ENCODE measurements at places on chromosomes 7 and 10.

GRCh38 chr7:5388273-5388901 is 35.2 kb downstream of the TNRC18 start:
- no peak for DNase-seq

DNA sequence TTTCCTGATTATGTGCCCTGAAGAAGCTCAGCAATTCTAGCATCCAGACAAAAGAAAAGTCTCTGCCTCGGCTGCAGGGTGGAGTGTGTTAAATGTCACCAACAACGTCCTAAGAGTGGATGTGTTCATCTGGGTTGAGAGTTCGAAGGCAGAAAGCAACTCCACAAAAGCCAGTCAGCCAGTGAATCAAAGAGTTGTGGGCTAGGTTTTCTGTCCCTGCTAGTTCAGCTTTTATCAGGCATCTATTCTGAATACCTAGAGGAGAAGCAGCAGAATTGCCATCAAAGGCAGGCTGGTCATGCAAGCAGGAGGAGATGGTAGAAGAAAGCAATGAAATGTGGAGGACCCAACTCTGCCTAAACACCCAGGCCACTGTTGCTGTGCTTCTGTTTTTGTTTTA is 205.2 kb downstream of the KLF6 start:
- DNase-seq, result no peak

DNA sequence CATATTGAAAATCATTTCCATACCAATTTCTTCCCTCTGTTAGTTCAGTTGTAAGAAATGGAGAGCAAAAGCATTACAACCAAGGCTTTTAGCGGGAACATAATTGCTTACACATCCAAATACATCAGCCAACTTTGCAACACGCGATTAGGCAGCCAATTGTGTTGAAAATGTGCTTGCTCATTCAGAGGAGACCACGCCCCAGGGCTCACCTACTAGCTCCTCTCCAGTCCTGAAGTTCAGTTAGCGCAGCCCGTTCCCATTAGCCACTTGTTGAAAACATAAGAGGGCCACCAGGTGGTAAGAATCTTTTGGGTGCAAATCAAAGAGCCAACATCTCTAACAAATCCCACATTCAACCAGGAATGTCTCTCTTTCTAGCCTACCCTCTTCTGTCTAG is 213.2 kb upstream of the MDFIC start:
- DNase-seq, result no peak

DNA sequence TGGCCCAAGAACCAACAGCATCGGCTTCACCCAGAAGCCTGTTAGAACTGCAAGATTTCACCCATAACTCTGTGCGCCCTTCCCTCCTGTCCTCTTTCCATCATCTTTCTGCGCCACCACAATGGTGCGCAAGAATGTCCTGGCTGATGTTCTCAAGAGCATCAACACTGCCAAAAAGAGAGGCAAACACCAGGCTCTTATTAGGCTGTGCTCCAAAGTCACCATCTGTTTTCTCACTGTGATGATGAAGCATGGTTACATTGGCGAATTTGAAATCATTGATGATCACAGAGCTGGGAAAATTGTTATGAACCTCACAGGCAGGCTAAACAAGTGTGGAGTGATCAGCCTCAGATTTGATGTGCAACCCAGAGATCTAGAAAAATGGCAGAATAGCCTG is 115.2 kb upstream of the FGFR2 start:
- DNase-seq, result no peak

- no peak for DNase-seq
These were observed 621 bp upstream of the FAM133B start for GRCh38 chr7:92590711-92591310.

DNA sequence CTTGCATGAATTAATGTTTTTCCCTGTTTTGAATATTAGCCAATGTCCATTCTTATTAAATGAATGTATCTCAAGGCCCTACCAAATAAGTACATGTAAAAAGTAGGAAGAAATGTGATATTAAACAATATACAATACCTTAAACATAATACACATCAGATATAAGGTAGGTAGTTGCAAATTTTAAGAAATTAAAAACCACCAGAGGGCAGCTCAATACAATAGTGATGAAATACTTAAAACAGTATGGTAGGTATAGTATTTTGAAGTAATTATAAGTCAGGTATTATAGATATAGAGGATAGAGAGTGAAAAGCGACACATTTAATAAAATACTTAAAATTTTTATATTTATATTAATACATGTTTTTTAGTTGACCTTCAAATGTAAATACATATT is 43.6 kb upstream of the CDK14 start:
- no peak for DNase-seq

GRCh38 chr10:132518572-132519381 is 18.8 kb upstream of the INPP5A start:
- DNase-seq, result no peak

GRCh38 chr10:101219946-101220451 is 9.3 kb downstream of the LBX1 start:
- no peak for DNase-seq

DNA sequence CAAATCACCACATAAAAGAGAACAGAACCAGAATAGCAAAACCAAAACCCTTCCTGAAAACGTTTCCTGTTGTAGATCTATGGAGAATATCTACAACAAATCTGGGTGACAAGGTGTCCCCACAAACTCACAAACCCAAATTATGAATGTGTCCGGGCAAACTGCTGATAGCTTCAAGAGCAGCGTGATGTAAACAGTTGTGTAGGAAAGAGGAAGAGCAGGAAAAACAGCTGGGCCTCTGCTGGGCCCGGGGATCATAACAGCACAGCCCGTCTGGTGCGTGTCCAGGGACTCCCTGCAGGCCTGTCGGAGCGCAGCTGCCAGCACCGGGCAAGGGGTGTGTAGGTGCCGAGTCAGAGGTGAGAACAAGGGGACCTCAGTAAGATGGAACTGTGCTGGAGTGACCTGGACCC is 53.7 kb downstream of the KCNH2 start:
- DNase-seq, result no peak

DNA sequence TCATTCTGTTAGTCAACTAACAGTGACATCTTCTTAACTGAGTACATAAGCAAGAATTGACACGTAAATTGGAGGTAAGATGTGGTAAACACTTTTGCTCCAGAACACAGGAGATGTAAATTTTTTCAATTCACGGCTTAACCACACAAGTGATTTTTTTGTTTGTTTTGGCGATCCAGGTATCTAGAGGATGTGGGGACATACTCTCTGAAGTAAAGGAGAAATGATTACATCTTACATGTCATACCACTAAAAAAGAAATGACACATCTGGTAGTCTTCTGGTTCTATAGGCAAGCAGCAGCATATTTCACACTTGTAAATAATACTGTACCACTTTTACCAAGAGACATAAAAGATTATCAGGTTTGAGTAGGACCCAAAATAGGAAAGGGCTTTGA is 200.3 kb upstream of the ZWINT start:
- DNase-seq, result no peak

DNA sequence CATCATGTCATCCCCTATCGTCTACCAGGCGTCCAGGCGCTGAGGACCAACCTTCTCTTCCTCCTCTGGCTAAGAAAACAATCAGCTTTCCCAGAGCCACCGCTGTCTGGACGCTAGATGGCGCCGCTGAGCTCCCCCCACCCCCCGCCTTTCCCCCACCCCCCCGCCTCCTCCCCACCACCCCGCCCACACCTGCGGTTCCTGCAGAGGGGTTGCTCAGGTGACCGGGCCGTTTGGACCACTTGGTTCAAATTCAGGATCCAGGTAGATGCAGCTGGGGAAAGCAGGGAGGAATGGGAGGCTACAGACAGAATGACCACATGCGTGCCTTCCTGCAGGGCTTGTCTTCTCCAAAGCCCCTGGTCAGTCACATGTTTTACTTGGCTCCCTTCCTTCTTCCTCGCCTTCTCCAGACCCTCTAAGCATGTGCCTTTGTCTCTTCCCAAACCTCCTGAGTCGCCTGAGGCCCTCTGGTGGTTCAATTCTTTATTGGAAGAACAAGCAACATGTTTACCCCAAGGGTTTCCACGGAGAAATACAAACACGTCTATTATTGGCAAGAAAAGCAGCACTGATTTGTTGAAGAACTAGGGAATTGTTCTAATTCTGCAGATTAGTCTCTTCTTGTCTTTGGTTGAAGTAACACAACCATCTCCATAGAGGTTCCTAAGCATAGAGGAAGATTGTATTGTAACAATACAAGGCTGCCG is 24.7 kb downstream of the AOC1 start:
- peak; percentile 48 for DNase-seq

- no peak for DNase-seq
These were observed 12.5 kb downstream of the PSAP start for GRCh38 chr10:71838264-71839211.

GRCh38 chr7:37920305-37920848 is at the start of gene EPDR1:
EPDR1 (plus strand) TSS chr7:37920640; CDS start chr7:37920940, 300 bp downstream.
- peak; percentile 37 for DNase-seq

- no peak for DNase-seq
These were observed 74.3 kb upstream of the CSTF2T start for GRCh38 chr10:51773681-51774080.

DNA sequence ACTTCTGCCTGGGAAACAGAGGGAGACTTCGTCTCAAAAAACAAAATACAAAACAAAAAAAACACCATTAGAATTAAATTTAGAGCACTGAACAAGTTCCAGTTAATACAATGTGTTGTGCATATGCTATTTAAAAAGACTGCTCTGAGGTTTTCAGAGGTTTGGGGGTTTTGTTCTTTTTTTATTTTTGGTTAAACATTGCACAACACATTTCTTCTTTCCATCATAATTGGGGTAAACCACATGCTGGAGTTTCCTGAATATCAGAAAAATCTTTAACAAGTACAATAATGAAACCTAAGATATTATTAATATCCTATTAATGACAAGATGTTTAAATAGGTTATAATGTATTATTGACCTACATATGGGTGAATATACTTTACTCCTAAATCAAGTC is 26.3 kb downstream of the IGF2BP3 start:
- DNase-seq, result no peak

- DNase-seq, result no peak
These were observed 18.5 kb upstream of the PTPRN2 start for GRCh38 chr7:158606129-158606528.

DNA sequence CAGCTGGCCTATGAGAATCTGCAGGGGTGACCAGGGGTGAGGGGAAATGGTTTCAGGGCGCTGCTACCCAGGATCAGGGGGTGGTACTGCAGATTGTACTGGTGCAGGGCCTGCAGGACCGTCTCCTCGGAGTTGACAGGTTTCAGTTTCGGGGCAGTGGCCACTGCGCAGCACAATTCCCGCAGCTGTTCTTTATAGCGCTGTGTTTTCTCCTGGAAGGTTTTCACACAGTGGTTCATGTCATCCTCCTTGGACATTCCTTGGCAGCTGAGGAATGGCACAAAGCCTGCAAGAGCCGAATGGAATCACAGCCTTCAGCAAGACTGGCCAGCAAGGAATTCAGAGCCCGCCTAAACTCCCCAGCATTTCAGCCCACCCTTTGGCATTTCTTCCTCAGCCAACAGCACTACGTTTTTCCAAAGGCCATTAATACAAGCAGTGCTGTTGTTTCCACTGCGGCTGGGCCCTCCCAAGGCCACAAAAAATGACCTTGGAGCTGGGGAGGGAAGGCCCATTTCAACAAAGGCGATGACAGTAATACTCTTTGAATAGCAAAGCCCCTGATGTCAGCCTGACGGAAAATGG is 44.9 kb downstream of the PNLIPRP2 start:
- DNase-seq, result no peak

DNA sequence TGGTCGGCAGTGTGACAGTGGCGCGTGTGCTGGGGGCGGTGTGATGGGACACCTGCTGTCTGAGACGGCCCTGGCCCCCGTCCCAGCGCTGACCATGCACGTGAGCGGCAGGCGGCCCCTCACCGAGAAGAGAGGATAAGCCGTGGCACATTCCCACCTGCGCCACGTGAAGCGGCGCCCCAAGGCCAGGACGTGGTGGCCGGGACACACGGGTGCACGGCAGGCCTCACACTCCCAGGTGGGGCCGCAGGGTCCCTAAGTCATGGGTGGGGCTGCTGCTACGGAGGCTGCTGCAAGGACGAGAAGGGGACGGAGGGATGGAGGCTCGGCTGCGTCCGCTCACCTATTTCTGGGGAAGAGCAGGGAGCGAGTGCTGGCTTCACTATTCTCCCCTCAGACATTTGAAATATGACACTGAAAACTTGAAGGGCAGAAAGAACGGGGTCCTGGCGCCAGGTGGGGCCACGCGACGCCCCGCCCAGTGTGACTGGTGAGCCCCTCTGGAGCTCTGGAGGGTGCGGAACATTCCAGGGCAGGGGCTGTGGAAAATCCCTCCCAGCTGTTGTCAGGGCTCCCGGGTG is 7.5 kb downstream of the CYP2W1 start:
- no peak for DNase-seq

DNA sequence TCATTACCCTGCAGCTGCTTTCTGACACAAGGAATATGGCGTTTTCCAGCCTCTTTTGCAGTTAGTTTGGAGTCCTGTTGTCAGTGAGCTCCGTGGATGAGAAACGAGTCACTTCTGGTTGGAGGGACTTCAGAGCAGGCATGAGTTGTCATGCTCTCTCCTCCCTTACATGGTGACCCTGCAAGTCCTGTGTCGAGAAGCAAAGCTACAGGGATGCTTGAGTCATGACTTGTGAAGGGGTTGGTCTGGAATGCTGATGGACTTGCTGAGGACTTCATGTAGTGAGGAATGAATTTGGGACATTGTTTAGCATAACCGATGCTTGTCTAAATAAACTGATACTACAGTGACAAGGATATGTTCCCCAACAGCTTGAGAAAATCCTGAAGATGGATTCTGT is 108.8 kb downstream of the ADCYAP1R1 start:
- no peak for DNase-seq

- peak; percentile 16 for DNase-seq
These were observed 151.0 kb downstream of the CHN2 start for GRCh38 chr7:29345590-29345989.

DNA sequence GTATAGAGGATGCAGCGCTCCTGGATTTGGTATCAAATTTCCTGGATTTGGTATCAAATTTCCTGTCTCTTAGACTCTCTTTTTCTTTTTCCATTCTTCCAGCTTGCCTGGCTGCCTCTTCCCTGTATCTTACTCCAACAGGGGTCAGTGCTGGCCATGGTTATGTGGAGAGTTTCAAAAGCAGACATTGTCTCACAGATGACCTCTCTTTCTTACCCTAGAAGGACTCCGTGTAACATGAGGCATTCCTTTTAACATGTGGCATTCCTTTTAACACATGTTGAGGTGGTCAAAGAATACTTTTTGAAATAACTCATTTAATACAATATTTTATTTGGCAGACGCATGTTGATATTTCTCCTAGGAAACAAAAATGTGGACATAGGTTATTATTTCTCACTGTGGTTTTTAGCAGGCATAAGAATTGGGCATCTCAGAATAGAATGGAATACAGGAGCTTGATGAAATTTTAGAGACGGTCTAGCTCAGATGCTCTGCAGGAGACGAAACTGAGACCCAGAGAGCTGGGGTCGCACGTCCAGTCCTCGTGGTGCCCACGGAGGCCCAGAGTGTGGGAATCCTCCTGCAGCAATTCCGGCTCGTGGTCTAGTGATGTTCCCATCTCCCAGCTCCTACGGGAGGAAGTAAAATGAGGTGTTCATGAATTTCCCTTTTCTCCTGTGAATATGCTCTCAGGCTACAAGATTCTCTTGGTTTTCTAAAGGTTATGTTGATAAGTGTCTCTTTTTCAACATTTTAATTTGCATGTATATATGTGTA is 59.6 kb upstream of the PITRM1 start:
- DNase-seq, result no peak

- no peak for DNase-seq
These were observed 38.8 kb upstream of the CACUL1 start for GRCh38 chr10:118793545-118793944.

All from CD4-positive, alpha-beta T cell treated with Interleukin-10 for 1 hour (primary cell).